ENCODE measurements at places on chromosomes 6 and 20. TPM values are rescaled to one million over a fixed set of nuclear protein-coding genes. Genes with fewer than 3 reads are reported as not detected.

Gene CCDC167
- total RNA-seq: 24.4 TPM

Gene ENPP5
- 3.0 TPM for total RNA-seq

Gene DZANK1
- total RNA-seq: 0.48 TPM

GRCh38 chr6:149990212-149990660 is 26.5 kb downstream of the ULBP1 start:
- DNase-seq: no peak

GRCh38 chr6:47665112-47665511 is 33.3 kb upstream of the ADGRF4 start:
- no peak for DNase-seq

Measured in Right ventricle myocardium superior (tissue), 1 donor.